ENCODE measurements at places on chromosomes 4 and X.
A peak's percentile ranks its signal among the peaks of the same experiment; 100 is the strongest.

- no peak for DNase-seq
Measured at GRCh38 chr4:23001478-23001877, 308.7 kb downstream of the GBA3 start.

- DNase-seq: no peak
Measured at GRCh38 chr4:71123951-71124350, 130.5 kb downstream of the DCK start.

- no peak for DNase-seq
Measured at GRCh38 chr4:165403637-165404036, 24.8 kb downstream of the CPE start.

- no peak for DNase-seq
Measured at GRCh38 chr4:113471146-113471860, 290.2 kb downstream of the CAMK2D start.

- no peak for DNase-seq
Measured at GRCh38 chrX:912677-913076, 282.1 kb downstream of the SHOX start.

DNA sequence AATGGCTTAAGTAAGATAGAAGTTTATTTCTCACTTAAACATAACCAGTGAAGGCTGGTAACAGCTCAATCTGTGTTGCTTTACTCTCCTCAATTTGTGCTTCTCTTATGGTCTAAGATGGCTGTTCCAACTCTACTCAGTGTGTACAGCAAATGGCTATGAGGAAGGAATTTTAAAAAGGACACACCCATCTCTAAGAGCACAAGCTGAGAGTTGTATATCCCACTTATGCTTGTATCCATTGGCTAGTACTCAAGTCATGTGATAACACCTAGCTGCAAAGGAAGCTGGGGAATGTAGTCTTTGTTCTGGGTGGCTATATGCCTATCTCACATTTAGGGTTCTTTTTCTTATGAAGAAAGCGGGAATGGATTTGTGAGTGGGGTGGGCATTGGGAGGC is 63.3 kb downstream of the GPAT3 start:
- DNase-seq: peak; percentile 62

DNA sequence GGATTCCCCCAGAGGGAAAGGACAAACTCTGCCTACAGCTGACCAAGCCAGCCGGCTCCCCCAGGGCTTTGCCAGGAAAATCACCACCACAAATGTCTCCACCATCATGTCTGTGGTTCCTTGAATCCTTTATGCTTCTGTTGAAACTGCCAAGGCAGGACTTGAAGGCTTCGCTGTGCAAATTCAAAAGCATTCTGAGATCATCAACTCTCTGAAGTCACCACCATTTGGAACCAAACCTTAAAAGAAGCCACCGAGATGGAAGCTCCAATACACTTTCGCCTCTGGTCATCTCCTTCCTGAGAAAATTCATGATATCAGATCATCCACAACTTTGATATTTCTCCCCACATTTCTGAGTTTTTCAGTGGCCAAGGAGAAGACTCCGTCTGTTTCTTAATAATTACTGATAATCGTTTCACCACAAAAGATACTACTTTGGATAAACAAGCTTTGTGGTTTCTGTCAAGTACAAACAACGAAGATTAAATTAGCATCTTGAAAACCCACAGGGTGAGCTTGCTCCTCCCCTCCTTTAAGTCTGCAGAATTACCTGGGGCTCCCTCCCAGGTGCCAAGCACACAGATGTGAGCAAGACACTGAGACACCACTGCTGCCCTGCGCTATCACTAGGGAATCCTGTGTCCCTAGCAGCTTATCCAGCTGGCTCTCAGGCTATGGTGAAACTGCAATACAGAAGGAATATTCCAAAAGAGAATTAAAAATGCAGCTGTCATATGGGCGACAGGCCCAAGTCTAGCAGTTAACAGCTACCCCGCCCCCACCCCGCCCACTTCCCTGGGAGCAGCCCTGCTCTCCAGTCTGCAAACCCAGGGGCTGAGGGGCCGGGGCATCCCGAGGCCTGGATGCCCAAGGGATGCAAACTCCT is 125.0 kb upstream of the TBL1X start:
- DNase-seq: no peak

DNA sequence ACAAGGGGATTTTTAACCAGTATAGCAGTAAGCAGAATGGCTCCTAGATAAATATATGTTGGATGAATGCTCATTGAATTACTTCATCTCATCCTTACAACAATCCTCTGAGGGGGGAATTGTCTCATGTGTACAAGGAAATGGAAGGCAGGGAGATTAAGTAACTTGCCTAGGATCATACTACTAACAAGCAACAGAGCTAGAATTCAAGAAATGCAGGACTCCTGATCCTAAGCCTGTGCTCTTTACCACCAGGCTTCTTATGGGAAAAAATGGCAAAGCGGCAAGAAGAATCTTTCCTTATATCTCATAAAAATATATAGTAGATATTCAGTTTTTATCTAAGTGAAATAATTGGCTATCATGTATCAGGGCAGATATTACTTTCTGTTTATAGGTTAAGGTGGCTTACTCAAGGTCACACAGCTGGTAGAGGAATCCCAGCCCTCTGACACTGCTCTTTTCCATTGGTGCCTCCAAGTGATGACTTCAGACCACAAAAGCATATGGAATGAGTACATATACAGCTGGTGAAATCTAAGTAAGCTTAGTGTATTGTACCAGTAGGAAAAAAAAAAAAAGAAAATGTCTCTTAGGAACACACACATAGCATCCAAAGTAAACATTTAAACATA is 2.1 kb downstream of the ABHD18 start:
- DNase-seq: no peak

- DNase-seq: no peak
Measured at GRCh38 chr4:54645830-54646229, 11.9 kb upstream of the KIT start.

GRCh38 chr4:152394791-152395190 is 141.1 kb downstream of the FBXW7 start:
- DNase-seq: no peak

GRCh38 chr4:40289366-40290188 is 45.6 kb upstream of the CHRNA9 start:
- peak; percentile 54 for DNase-seq

- no peak for DNase-seq
Measured at GRCh38 chr4:133694416-133694815, 507.2 kb downstream of the PABPC4L start.

- DNase-seq: no peak
Measured at GRCh38 chr4:16110661-16111290, 27.0 kb upstream of the PROM1 start.
